Choroid plexus epithelial cell (primary cell): ENCODE measurements at places on chromosomes 6 and 20.

GRCh38 chr6:12118607-12119006 lies 106.5 kb downstream of the HIVEP1 start:
- DNase-seq: no peak

GRCh38 chr20:62276439-62276838 lies 26.4 kb upstream of the ADRM1 start:
- no peak for DNase-seq

GRCh38 chr20:53699906-53700305 lies 106.3 kb upstream of the ZNF217 start:
- no peak for DNase-seq

DNA sequence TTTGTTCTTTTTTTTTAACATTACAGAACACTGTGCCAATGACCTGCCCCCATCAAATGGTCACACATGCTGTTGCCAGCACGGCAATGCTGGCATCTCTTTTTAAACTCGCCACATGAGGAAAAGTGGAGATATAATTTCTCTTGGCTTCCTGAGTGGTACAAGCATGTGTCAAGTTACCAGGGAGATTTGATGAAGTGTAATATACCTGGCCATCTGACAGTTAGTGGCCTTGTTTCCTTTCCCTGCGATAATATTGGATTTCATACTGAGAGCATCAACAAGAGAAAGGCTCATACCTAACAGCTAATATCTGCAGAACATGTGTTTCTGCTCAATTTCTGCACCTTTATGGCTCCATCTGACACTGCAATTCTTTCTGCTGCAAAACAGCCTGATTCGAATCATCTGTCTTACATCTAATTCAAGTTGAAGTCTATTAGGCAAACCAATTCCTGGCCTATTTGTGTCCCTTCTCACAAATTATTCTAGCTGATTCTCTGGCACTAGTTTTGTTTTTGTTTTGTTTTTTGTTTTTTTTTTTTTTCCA lies 519.5 kb downstream of the PREX1 start:
- no peak for DNase-seq

DNA sequence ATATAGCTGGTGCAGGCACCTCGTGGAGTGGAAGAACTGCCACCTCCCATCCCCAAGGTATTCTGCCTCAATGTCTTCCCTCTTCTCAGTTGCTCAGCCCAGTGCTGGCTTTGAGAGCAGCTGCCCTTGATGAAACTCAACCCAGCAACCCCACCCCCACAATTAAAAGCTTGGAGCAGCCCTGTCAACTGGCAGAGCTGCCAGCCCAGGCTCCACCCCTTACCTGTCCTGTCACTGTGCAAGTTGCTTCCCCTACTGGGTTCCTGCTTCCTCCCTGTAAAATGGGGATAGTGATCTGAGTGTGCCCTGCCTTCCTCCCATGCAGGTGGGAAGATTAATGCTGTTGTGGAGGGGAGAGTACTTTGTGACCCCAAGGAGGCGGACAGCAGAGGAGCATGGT lies 4.5 kb downstream of the TMEM63B start:
- DNase-seq: no peak

- DNase-seq: peak; percentile 62
Observed at GRCh38 chr6:137882225-137882961, 15.3 kb downstream of the TNFAIP3 start.

- peak; percentile 65 for DNase-seq
Observed at GRCh38 chr6:2817903-2818443, 23.7 kb downstream of the SERPINB1 start.

GRCh38 chr6:75735491-75736186 lies 13.4 kb upstream of the MYO6 start:
- DNase-seq: peak; percentile 29

DNA sequence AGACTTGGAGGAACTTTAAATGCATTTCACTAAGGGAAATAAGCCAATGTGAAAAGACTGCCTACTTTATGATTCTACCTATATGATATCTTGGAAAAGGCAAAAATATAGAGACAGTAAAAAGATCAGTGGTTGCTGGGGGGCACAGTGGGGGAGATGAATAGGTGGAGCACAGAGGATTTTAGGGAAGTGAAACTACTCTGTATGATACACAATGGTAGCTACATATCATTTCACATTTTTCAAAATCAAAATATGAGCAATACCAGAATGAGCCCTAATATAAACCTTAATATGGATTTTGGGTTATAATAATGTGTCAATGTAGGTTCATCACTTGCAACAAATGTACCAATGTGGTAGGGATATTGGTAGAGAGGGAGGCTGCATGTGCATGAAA lies 161.4 kb upstream of the HTR1E start:
- no peak for DNase-seq
